ENCODE measurements at places on chromosomes 2 and 18.

GRCh38 chr2:144379851-144380311, 140.0 kb downstream of the ZEB2 start:
- peak overlapping the region; percentile 65 for H3K27ac ChIP-seq
- DNase-seq: no peak
- H3K4me3 ChIP-seq: peak overlapping the region; percentile 75
- no peaks in the 10 kb centered on the region for H3K27me3 ChIP-seq
- no peaks in the 10 kb centered on the region for H3K36me3 ChIP-seq

GRCh38 chr2:95074663-95075439, 46.8 kb downstream of the MRPS5 start:
- H3K27ac ChIP-seq: peak overlapping the region; percentile 87
- H3K4me3 ChIP-seq: peak overlapping the region; percentile 29
- H3K27me3 ChIP-seq: peaks cover 27% of the 10 kb centered on the region
- peaks cover 40% of the 10 kb centered on the region for H3K4me1 ChIP-seq

DNA sequence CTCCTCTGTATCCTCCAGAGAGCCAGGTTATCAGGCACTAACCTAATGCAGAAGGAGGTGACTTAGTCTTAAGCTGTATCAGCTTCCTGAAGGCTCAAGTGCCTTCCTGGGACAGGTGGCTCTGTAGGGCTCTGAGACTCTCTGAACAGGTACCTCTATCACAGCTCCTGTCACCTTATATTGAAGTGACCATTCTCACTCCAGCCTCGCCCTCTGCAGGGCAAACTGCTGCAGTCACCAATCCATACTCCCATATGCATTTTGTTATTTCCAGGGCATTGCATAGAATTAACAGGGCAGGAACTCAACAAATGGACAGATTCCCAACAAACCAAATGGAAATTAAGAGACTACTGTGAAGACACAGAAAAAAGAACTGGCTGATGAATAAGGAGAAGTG, 203.0 kb upstream of the REV1 start:
- peak overlapping the region; percentile 14 for H3K27ac ChIP-seq
- no peak for DNase-seq
- peaks cover 57% of the 10 kb centered on the region for H3K36me3 ChIP-seq
- H3K4me3 ChIP-seq: no peak overlapping the region

- H3K4me3 ChIP-seq: no peak overlapping the region
- no peak overlapping the region for H3K27ac ChIP-seq
- no peak for DNase-seq
- H3K4me1 ChIP-seq: peaks cover 8% of the 10 kb centered on the region
- no peaks in the 10 kb centered on the region for H3K27me3 ChIP-seq
Observed at GRCh38 chr2:73031095-73031678, 40.3 kb downstream of the SFXN5 start.

DNA sequence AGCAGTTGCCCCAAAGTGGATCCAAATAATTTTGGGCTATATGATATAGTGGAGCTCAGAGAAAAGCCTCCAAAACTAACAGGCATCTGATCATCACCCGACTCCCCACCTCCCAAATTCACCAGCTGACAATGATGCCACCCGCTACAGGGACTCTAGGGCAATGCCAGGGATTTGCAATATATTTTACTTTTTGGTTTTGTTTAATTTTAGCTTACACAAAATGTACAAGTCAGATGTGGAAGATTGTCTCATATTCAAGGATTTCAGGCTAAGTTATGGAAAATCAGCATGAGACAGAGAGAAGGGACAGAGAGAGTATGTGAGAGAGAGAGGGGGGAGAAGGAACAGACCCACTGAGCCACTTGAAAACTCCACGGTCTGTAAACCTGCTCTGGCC, 187.4 kb downstream of the TMEM247 start:
- H3K36me3 ChIP-seq: no peaks in the 10 kb centered on the region
- no peak overlapping the region for H3K4me3 ChIP-seq
- H3K27me3 ChIP-seq: peaks cover 12% of the 10 kb centered on the region
- no peak for DNase-seq
- no peak overlapping the region for H3K27ac ChIP-seq
- peaks cover 2% of the 10 kb centered on the region for H3K4me1 ChIP-seq

- peaks cover 2% of the 10 kb centered on the region for H3K36me3 ChIP-seq
- no peaks in the 10 kb centered on the region for H3K4me1 ChIP-seq
- H3K27ac ChIP-seq: no peak overlapping the region
- no peak for DNase-seq
- H3K27me3 ChIP-seq: no peaks in the 10 kb centered on the region
Observed at GRCh38 chr2:42842466-42842865, 50.1 kb upstream of the HAAO start.

- DNase-seq: no peak
- H3K4me3 ChIP-seq: no peak overlapping the region
- H3K27ac ChIP-seq: no peak overlapping the region
- H3K4me1 ChIP-seq: peaks cover 23% of the 10 kb centered on the region
Observed at GRCh38 chr2:40279001-40279400, 172.9 kb downstream of the SLC8A1 start.

All from stimulated activated naive B cell treated with anti-CD40 and anti-IgM and Interleukin-4, amounts not matched to agents 10 μg/mL and 1 μg/mL and 100 μg/mL, for 72 hours (primary cell).